ENCODE measurements at places on chromosomes 3 and 15.

DNA sequence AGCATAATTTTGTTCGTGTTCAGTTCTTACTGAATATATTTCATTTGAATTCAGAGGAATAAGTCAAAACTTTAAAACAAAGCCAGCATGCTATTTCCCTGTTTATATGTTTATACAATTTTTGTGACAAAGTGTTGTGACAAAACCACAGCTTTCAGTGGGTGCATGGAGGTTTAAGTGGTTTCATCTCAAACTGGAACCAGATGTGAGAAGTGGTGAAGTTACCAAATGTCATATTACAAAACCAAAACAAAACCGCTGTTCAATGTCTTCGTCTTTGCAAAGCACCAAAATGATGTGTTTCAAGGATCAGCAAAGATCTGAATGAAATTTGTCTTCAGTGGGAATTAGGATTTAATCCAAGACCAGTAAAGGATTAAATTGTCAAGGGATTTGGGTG, 59.3 kb upstream of the OSTN start:
- DNase-seq: no peak

GRCh38 chr3:196620161-196620604, 19.3 kb upstream of the NRROS start:
- DNase-seq: no peak

- DNase-seq: no peak
These were observed 34.7 kb upstream of the LACTB start for GRCh38 chr15:63086947-63087346.

DNA sequence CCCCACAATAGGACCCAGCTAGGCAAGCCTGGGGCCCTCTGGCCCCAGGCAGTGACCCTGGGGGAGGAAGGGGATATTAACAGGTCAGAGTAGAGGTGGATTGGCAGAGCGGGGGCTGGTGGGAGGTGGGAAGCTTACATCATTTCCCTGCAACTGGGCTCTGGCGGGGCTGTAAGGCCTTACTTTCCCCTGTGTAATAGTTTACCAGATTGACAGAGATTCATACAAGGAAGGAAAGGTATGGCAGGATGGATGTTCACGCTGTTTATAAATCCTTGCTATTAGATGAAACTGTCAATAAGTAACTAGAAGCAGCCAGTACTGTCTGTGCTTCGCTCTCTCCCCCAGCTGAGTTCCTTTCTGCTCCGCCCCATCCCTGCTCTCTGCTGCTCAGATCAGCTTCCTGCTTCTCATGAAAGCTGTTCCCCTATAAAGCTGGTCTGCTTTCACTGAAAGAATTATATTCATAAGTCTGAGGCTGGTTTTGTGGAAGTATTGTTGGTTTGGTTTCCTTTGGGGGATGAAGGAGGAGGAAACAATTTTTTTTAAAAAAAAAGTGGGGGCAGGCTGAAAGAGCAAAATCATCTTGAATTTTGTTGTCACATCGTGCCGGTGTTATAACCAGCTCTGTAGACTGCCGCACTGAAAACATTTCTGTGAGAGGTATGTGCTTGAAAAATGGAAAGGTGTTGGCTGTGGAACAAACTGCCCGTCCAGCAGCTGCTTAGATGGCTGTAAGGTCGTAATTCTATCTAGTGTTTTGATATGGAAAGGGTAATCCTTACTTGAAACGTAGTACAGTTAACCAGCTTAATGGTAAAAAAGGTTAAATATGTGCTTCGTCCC, 76.4 kb downstream of the BBX start:
- DNase-seq: peak; percentile 16

DNA sequence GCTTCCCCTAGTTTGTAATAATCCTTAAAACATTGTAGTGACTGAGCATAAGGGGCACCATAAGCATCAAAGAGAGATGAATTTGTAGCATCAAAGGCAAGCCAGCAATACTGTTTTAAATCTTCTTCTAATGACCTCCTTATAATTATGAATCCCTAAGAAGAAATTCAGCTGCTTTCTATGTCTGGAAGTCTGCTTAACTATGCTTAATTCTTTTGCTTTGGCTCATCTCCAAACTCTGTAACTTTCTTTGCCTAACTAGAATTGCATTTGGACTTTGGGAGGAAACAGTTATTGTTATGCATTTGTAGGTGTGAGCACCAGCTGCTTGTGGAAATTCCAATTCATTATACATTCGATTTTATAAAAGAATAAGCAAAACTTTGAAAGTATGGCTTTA, 117.7 kb upstream of the SPATA16 start:
- DNase-seq: no peak

GRCh38 chr3:63673111-63673510, 20.6 kb downstream of the SNTN start:
- no peak for DNase-seq

DNA sequence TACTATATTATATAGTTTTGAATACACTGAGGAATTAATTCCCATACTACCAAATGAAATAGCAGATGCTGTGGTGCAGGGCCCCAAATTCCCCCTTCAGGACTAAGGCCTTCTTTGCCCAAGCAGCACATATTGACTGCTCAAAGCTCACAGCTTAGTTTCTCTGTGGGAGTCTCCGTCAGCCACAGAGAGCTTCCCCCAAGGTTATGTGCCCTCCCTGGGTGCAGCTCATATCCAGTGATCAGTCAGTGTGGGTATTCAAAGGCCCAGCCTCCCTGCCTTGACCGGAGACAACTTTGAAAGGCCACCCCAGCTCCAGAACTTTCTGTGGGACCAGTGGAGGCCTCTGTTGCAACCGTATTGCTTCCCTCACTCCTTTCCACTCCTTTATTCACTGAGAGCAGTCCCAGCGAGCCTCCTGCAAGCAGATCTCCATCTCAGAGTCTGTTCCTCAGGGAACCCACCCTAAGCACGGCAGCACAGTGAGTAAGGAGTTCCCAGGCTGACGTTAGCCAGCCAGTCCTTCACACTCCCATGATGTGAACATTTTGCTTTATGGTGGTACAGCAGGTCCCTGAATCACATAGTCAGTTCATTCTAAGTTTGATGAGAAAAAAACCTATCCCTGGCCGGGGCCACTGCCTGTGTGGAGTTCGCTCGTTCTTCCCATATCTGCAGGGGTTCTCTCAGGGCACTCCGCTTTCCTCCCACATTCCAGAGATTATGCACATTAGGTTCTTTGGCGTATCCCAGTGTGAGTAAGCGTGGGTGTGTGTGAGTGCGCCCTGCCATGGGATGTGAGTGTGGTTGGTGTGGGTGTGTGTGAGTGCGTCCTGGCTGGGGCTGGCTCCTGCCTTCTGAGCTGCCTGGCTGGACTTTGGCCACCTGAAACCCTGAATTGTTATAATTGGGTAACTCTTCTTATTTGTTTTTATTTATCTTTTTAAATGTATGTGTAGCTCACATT, 64.4 kb upstream of the PPARG start:
- no peak for DNase-seq

GRCh38 chr3:195583831-195584542, at the start of gene APOD:
Gene APOD, minus strand, starts transcription at chr3:195583940. Its CDS starts 4,479 bp downstream, at chr3:195579461.
- peak; percentile 40 for DNase-seq
